ENCODE measurements at places on chromosomes 2 and 18. TPM values are rescaled to one million over a fixed set of nuclear protein-coding genes. Genes with fewer than 3 reads are reported as not detected.

Gene SCN2A
- total RNA-seq: 0.58 TPM

DNA sequence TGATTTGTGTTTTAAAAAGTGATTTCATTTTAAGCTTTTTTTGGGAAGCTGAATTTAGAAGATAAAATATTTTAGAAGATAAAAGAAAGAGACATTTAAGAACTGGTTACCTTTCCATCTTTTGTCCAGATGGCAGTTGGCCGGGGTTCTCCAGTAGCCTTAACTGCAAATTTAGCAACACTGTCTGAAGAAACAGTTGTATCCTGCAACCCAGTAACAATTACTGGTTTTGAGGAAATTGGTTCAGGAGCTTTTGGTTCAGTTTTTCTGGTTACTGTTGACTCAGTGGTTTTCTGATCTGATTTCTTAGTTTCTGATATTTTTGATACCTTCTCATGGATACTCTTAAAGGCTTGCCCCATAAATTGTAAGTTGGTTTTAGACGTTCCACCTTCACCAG lies 49.9 kb downstream of the PLEKHA3 start:
- H3K4me1 ChIP-seq: peaks cover 3% of the 10 kb centered on the region
- H3K4me3 ChIP-seq: no peak overlapping the region
- H3K36me3 ChIP-seq: peaks cover 39% of the 10 kb centered on the region

DNA sequence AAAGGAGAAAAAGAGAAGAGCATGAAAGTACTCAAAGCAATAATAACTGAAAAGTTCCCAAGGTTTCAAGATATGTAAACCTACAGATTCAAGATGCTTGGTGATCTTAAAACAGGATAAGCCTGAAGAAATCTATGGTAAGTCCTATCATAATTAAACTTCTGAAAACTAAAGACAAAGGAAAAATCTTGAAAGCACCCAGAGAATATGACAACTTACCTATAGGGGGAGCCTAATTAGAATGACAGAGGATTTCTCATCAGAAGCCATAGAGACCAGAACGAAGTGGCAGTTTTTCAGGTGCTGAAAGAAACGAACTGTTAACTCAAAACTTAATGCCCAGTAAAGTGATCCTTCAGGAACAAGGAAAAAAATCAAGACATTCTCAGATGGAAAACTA lies 59.7 kb downstream of the XDH start:
- no peak overlapping the region for H3K27ac ChIP-seq
- no peaks in the 10 kb centered on the region for H3K4me1 ChIP-seq
- no peaks in the 10 kb centered on the region for H3K36me3 ChIP-seq

DNA sequence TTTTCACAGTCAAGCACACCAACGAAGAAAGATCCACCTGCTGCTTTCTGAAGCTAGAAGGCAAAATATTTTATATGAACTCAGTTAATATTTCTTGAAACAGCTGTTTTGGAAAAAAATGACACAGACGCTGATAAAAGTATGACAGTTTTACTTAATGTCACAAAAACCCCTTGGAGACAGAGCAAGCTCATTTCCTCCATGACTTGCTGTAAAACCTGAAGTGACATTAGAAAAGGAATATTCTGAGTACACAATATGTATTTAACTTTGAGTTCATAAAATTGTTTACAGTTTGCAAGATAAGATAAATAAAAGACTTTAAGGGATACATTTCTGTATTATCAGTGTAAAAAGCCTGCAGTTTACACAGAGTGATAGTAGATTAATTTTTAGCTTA lies 105.4 kb downstream of the DSEL start:
- no peak overlapping the region for H3K27ac ChIP-seq
- H3K4me1 ChIP-seq: no peaks in the 10 kb centered on the region
- no peak overlapping the region for H3K4me3 ChIP-seq
- no peak for DNase-seq

DNA sequence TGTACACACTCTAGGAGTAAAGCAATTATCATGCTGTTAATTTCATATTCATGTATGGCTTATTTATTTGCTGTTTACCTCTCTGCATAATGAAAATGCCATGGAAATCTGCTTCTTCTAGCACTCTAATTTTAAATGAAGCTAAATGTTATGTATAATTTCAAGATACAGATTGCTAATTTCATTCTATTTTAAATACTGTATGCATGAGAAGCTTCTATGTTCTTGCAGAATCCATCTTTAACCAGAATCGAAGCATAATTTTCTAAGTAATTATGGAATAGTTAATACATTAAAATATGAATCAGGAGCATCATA lies 127.2 kb downstream of the UBE2E3 start:
- peaks cover 5% of the 10 kb centered on the region for H3K4me1 ChIP-seq
- no peak for DNase-seq
- H3K4me3 ChIP-seq: no peak overlapping the region
- no peaks in the 10 kb centered on the region for H3K27me3 ChIP-seq
- H3K27ac ChIP-seq: no peak overlapping the region

- no peaks in the 10 kb centered on the region for H3K36me3 ChIP-seq
- H3K4me3 ChIP-seq: no peak overlapping the region
- DNase-seq: no peak
- H3K27ac ChIP-seq: no peak overlapping the region
Measured at GRCh38 chr2:203893401-203893800, 25.8 kb downstream of the CTLA4 start.

Gene CDK15
- 6.0 TPM for total RNA-seq

GRCh38 chr2:98932164-98932563 lies 3.9 kb downstream of the CRACDL start:
- no peak overlapping the region for H3K27ac ChIP-seq
- peaks cover 7% of the 10 kb centered on the region for H3K4me1 ChIP-seq
- no peak overlapping the region for H3K4me3 ChIP-seq
- H3K36me3 ChIP-seq: no peaks in the 10 kb centered on the region
- H3K27me3 ChIP-seq: peaks cover 32% of the 10 kb centered on the region

DNA sequence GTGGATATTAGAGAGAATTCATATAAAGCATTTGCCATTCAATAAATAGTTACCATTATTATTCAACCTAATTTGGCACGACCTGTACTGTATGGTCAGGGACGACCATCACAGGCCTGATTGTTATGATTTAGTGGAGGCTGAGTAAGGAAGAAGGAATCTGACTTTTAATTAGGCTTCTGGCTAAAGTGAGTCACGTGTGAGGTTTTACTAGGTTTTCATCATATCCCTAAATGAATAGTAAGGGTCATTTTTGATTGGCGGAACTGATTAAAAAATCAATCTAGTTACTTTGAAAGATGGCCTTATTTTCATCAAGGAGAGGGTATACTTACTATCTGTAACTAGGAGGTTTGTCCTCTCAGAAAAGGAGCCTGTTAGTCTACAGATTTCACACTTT lies 143.4 kb downstream of the ADCYAP1 start:
- no peaks in the 10 kb centered on the region for H3K4me1 ChIP-seq
- H3K4me3 ChIP-seq: no peak overlapping the region

- no peaks in the 10 kb centered on the region for H3K36me3 ChIP-seq
- H3K4me3 ChIP-seq: no peak overlapping the region
- H3K27ac ChIP-seq: peak overlapping the region; percentile 77
Measured at GRCh38 chr2:239464166-239465016, 63.6 kb upstream of the HDAC4 start.

Gene BOLL
- total RNA-seq: not detected

Gene ABCB11
- total RNA-seq: 0.06 TPM

GRCh38 chr2:179224361-179224760 lies 40.3 kb downstream of the SESTD1 start:
- H3K27ac ChIP-seq: no peak overlapping the region
- H3K4me3 ChIP-seq: no peak overlapping the region
- H3K36me3 ChIP-seq: peaks cover 4% of the 10 kb centered on the region
- no peaks in the 10 kb centered on the region for H3K27me3 ChIP-seq
- peaks cover 10% of the 10 kb centered on the region for H3K4me1 ChIP-seq
- DNase-seq: no peak

DNA sequence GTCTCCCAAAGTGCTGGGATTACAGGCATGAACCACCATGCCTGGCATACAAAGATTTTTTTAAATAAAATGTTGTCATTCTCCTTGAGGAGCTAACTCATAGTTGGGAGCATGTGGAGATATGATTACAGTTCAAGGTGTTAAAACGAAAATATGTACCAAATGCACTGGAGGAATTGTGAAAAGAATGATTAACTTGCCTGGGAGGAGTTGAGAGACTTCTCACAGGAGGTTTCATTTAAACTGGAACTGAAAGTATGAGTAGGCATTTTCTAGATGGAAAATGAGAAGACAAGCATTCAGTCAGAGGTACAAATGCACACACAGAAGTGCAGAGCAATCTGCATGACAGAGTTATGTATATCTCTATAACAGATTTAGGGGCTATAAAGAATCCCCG lies 126.6 kb upstream of the PDE1A start:
- no peaks in the 10 kb centered on the region for H3K27me3 ChIP-seq
- no peak overlapping the region for H3K4me3 ChIP-seq
- H3K4me1 ChIP-seq: no peaks in the 10 kb centered on the region
- H3K36me3 ChIP-seq: no peaks in the 10 kb centered on the region
- DNase-seq: no peak
- H3K27ac ChIP-seq: no peak overlapping the region

Gene RETREG2
- total RNA-seq: 79.8 TPM

DNA sequence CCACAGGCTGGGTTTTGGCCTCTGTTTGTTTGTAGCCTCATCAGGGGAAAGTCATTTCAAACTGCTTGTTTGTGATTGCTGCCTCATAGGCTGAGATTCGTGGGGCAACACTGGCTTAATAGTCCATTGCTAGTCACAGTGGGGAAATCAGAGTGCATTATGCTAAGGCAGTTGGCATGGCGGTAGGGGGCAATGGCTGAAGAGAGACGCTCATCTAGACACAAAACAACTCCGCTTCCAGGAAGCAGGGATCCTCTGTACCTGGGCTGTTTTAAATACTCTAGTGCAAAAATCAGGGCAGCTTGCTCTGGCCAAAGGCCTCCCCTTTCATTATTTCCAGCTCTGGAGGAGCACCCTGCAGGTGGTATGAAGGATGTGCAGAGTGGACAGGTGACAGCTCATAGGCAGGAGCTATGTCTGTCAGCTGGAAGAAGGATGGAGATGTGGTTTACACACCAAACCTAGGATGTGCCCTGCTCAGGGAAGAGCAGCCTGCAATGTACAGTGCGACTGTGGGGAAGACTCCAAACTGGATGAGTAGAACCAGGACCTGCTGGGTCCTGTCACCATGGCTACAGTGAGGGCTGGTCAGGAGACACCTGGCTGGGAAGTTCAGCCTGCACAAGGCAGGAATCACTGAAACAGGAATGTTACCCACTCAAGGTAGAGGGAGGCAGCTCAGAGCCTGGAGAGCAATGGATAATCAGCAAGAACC lies 234.3 kb downstream of the CLIP4 start:
- H3K36me3 ChIP-seq: no peaks in the 10 kb centered on the region
- no peaks in the 10 kb centered on the region for H3K27me3 ChIP-seq
- H3K4me1 ChIP-seq: no peaks in the 10 kb centered on the region
- H3K27ac ChIP-seq: no peak overlapping the region

Gene RPIA
- total RNA-seq: 17.5 TPM

Gene DIPK1C
- total RNA-seq: not detected

GRCh38 chr2:131475831-131476230 lies at the start of gene TUBA3D:
Gene TUBA3D (plus strand): TSS chr2:131476119. CDS start chr2:131476200, 81 bp downstream.
- no peaks in the 10 kb centered on the region for H3K27me3 ChIP-seq
- DNase-seq: no peak
- no peaks in the 10 kb centered on the region for H3K36me3 ChIP-seq
- H3K27ac ChIP-seq: no peak within 1 kb of the TSS

GRCh38 chr18:71598374-71598773 lies 945.8 kb downstream of the CBLN2 start:
- H3K36me3 ChIP-seq: no peaks in the 10 kb centered on the region
- no peaks in the 10 kb centered on the region for H3K27me3 ChIP-seq
- no peak overlapping the region for H3K27ac ChIP-seq
- H3K4me1 ChIP-seq: no peaks in the 10 kb centered on the region

- H3K4me1 ChIP-seq: peaks cover 4% of the 10 kb centered on the region
- H3K36me3 ChIP-seq: no peaks in the 10 kb centered on the region
- H3K27ac ChIP-seq: no peak overlapping the region
- no peak overlapping the region for H3K4me3 ChIP-seq
- DNase-seq: no peak
- H3K27me3 ChIP-seq: no peaks in the 10 kb centered on the region
Measured at GRCh38 chr18:35171315-35171987, 69.4 kb upstream of the ZNF397 start.

Data from upper lobe of right lung (tissue), 1 donor.